Stimulated activated CD8-positive, alpha-beta memory T cell treated with anti-CD3 and anti-CD28 coated beads, Interleukin-7, amount 100 ng/mL, for 4 hours (primary cell): ENCODE measurements at places on chromosomes 4 and X.
A peak's percentile ranks its signal among the peaks of the same experiment; 100 is the strongest.

DNA sequence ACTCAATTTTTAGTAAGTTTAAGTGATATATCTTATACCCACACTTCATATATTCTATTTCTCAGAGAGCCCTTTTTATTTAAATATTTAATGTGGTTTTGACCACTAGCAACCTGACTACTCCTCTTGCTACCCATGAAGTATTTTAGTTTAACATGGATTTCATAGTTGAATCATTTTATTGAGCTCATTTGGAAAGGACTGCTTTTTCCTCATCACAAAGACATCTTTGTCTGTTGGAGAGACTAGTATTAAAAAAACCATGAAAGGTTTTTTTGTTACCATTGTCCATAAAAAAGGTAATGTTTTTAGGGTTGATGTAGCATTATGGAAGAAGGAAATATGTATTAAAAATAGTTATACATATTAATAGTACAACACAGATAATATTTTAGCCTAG is 139.5 kb downstream of the RAPGEF2 start:
- DNase-seq, result no peak

- DNase-seq, result peak; percentile 2
These were observed 27.1 kb upstream of the STBD1 start for GRCh38 chr4:76279462-76279861.

DNA sequence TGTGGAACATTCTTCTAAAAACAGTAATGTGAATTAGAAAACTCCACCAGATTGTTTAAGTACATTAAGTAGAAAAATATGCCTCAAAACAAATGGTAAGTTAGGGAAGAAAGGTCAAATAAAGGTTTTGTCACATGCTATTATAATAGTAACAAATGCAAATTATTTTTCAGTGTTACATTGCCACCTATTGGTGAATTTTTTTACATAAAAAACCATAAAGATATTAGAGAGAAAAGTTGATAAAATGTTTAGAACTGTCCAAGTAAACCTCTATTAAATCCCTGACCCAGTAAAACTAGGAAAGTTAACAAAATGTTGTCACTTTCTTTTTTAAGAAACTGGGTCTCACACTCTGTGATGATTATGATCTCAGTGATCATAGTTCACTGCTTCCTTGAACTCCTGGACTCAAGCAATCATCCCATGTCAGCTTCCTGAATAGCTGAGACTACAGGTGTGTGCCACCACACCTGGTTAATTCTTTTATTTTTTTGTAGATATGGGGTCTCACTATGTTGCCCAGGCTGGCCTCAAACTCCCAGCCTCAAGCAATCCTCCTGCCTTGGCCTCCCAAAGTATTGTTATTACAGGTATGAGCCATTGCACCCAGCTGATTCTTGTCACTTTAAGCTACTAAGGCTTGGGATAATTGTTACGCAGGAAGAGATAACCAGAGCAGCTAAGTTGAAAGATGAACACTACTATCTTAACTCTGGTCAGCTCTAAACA is 157.6 kb downstream of the ATRX start:
- DNase-seq, result no peak

- DNase-seq, result no peak
These were observed 43.1 kb downstream of the RAPGEF2 start for GRCh38 chr4:159145992-159146330.

GRCh38 chrX:40088803-40089540 is 8.8 kb downstream of the BCOR start:
- no peak for DNase-seq

DNA sequence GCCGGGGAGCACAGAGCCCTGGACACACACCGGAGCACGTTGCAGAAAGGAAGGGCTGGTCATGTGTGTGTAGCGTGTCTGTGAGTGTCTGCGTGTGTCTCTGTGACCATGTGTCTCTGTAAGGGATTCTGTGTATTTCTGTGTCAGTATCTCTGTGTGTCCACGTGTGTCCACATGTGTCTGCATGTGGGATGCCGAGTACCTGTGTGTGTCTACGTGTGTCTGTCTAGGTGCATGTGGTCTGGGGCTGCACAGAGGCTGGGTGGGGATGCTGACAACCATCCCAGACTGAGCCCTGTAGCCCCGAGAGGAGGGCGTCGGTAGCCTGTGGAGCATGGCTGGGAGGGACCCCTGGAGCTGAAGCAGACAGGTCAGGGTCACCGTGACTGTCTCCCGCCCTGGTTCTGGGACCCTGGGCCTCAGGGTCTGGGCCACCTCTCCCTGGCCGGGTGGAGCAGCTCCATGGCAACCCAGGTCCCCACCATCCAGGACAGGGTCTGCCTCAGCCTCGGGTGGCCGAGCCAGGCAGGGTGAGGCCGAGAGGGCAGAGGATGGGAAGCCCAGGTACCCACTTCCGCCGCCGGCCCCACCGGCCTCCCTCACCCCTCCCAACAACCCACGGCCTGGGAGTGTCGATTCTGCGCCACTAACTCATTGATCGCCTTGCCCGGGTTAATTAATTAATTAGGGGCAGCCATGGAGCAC is 122.7 kb downstream of the FAM53A start:
- DNase-seq, result no peak

DNA sequence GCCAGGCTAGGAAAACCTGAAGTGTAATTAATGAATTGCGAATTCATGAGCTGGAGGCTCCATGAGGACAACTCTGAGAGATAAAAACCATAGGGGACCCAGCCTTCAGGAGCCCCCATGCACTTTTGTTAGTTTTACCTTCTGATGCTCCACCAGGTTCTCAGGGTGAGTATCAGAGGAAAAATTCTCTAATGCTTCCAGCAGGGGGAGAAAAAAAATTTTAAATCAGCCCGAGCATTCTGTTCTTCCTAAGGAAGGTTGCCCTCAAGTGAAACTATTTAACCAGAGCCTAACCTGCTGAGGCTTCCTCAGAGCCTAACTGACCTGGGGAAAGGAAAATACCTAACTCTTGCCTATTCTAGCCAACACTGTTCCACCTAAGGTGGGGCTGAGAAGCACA is 552.6 kb downstream of the PPARGC1A start:
- no peak for DNase-seq

GRCh38 chr4:2823671-2824328 is 19.8 kb upstream of the ADD1 start:
- DNase-seq, result no peak

- no peak for DNase-seq
These were observed 24.5 kb upstream of the HNRNPD start for GRCh38 chr4:82398263-82398662.

DNA sequence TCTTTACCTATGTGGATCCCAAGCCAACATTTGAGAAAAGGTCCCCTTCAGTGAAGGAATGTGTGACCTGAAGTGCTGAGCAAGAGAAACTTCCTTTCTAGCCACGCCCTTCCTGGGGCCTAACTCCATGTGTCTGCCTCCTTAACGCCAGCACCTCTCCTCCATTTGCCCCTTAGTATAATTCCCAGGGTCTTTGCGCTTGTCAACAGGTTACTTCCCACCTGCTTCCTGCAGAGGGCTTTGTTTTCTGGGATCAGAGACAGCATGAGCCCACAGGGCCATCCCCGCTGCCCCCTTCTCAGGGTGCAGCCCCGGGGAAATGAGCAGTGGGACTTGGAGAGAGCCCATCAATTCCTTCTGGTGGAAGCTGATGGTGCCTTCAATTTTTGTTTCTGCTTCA is 45.9 kb upstream of the DRD5 start:
- no peak for DNase-seq

DNA sequence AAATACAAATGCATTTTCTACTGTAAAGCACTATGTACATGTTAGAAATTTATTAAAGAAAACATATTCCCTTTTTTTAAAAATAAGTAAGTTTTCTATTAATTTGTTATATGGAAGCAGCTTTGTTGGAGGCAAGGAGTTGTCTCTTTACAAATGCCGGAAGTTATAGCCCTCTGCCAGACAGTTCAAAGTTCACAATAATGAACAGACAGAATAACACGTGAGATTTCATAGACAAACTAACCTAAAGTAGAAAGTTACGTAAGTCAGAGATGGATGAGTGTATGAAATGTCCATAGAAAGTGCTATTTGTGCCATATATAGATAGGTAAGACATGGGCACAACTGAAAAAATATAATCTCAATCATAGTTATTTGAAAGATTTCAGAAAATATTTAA is 43.9 kb upstream of the NEIL3 start:
- no peak for DNase-seq

- no peak for DNase-seq
These were observed 43.9 kb upstream of the CCDC149 start for GRCh38 chr4:24956763-24957162.

DNA sequence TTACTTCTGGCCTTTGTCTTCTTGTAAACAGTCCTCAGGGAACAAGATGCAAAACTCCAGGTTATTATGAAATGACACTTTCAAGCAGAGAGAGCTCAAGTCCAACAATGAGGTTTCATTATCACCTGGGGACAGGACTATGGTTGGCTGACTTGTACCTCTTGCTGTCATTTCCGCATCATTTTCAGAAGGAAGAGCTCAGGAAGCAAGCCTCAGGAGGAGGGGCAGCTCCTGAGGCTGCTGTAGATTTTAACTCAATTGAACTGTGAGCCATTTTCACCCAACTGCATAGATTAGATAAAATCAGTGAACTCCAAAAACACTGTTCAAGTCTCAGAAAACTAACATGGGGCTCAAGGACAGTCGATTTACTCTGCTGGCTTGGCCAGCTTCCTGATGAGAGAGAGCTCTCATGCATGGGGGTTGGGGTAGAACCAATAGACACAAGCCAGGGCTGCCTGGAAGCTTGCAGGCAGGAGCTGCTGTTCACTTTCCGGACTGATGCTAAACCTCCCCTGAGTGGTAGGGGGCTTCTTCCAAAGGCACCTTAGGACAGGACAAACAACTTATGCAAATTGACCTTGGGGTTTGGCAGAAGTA is 23.6 kb downstream of the TMEM255A start:
- DNase-seq, result no peak

- DNase-seq, result no peak
These were observed 3.4 kb upstream of the GK start for GRCh38 chrX:30649859-30650258.
